Activated CD4-positive, alpha-beta T cell treated with anti-CD3 and anti-CD28 coated beads, Interleukin-2, amount 10 ng/mL, durations not matched to agents 24 days and 14 days (primary cell): ENCODE measurements at places on chromosomes 1 and 21. TPM values are rescaled to one million over a fixed set of nuclear protein-coding genes. Genes with fewer than 3 reads are reported as not detected.

GRCh38 chr1:17244821-17245740, 3.8 kb upstream of the PADI3 start:
- no peaks in the 10 kb centered on the region for H3K27me3 ChIP-seq
- DNase-seq = no peak
- no peaks in the 10 kb centered on the region for H3K36me3 ChIP-seq

GRCh38 chr21:32726839-32727686, 750 bp downstream of the SYNJ1 start:
- H3K36me3 ChIP-seq = peaks cover 9% of the 10 kb centered on the region
- H3K4me3 ChIP-seq = peak overlapping the region; percentile 90
- peak; percentile 77 for DNase-seq
- peak overlapping the region; percentile 93 for H3K27ac ChIP-seq
- H3K4me1 ChIP-seq = peaks cover 32% of the 10 kb centered on the region
- no peaks in the 10 kb centered on the region for H3K27me3 ChIP-seq

DNA sequence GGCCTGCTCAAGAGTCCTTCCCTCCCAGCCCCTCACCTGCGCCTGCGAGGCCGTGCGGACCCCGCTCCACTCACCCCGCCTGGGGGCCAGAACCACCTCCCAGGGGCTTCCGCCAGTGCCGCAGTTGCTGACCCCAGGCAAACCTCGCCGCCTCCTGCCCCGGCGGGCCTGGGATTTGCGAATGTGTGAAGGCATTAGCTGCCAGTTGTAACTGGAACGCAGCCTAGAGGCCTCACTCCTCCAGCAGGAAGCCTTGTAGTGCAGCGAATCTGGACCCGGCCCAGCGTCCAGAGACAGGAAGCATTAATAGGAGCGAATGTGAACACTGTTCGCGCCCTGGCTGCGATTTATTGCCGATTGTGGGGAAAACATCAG, 140.9 kb upstream of the ARHGEF16 start:
- no peak overlapping the region for H3K27ac ChIP-seq
- no peaks in the 10 kb centered on the region for H3K36me3 ChIP-seq
- H3K4me3 ChIP-seq = no peak overlapping the region
- DNase-seq = no peak
- H3K4me1 ChIP-seq = peaks cover 10% of the 10 kb centered on the region
- peaks cover 2% of the 10 kb centered on the region for H3K27me3 ChIP-seq

The ZBED6 gene
- total RNA-seq = 19.1 and 21.1 TPM in 2 replicates

The ACTA1 gene
- not detected in 2 replicates for total RNA-seq

The SEC16B gene
- not detected in 2 replicates for total RNA-seq

The SPRR2E gene
- total RNA-seq = not detected in 2 replicates

The AK5 gene
- total RNA-seq = 0.05 and 0.17 TPM in 2 replicates

The B3GALT2 gene
- total RNA-seq = 0.05 and 0.09 TPM in 2 replicates

GRCh38 chr1:113416496-113416895, 26.2 kb downstream of the MAGI3 start:
- no peaks in the 10 kb centered on the region for H3K4me1 ChIP-seq
- DNase-seq = no peak
- H3K36me3 ChIP-seq = no peaks in the 10 kb centered on the region
- no peak overlapping the region for H3K27ac ChIP-seq
- no peak overlapping the region for H3K4me3 ChIP-seq
- H3K27me3 ChIP-seq = no peaks in the 10 kb centered on the region

- H3K4me1 ChIP-seq = no peaks in the 10 kb centered on the region
- peaks cover 20% of the 10 kb centered on the region for H3K27me3 ChIP-seq
- DNase-seq = no peak
Measured at GRCh38 chr1:17148950-17149608, 29.8 kb upstream of the PADI2 start.

DNA sequence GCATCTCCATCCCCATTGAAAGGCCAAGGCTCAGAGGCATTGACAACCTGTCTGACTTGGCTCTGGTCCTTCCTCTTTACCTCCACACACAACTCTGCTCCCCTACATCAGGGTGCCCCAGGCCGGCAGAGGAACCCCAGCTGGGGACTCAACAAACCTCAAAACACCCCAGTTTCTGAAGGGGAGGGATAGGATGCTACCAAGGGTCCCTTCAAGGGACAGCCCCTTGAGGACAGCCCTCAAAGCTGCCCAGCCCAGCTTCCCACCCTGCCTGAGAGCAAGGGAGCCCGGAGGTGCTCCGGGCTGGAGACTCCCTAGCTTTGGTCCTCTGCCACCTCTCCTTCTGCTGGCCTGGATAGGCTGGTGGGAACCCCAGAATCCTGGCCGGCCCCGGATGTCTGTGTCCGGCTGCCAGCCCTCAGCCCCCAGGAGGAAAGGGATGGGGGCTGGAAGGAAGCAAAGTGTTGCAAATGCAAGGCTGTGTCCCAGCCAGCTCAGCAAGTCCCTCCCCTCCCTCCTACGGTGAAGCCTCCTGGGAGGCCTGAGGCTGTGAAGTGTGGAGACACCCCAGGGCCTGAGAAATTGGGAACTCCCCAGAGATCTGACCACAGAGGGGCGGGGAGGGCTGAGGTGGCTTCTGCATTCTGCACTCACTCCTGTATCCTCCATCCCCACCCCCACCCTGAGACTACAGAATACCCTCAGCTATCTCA, 1.1 kb upstream of the MARCKSL1 start:
- peak overlapping the region; percentile 63 for H3K4me3 ChIP-seq
- peak; percentile 91 for DNase-seq
- H3K27me3 ChIP-seq = no peaks in the 10 kb centered on the region
- peak overlapping the region; percentile 59 for H3K27ac ChIP-seq
- peaks cover 37% of the 10 kb centered on the region for H3K4me1 ChIP-seq

- no peak overlapping the region for H3K4me3 ChIP-seq
- no peaks in the 10 kb centered on the region for H3K36me3 ChIP-seq
- H3K4me1 ChIP-seq = peaks cover 5% of the 10 kb centered on the region
- H3K27ac ChIP-seq = no peak overlapping the region
- DNase-seq = no peak
Measured at GRCh38 chr1:26005434-26006105, 7.7 kb upstream of the PAFAH2 start.

DNA sequence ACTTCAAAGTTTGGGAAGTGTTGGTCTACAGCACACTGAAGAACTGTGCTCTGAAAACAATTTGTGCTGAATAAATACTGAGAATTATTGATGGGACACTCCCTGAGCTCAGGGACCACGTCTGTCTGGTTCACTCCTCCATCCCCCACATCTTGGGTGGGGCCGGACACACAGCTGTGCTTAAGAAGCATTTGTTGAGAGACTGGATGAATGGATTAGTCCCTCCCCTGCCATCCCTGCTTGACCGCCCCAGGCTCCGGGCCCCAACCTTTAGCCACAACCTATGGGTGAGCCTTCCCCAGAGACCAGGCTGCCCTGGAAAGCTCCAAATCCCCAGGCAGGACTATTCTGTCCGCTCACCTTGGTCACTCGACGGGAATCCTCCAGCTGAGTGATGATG, 7.5 kb downstream of the TRIM63 start:
- H3K4me1 ChIP-seq = peaks cover 3% of the 10 kb centered on the region
- H3K27ac ChIP-seq = no peak overlapping the region
- H3K36me3 ChIP-seq = no peaks in the 10 kb centered on the region

The PLA2G2C gene
- 0.28 and 0.40 TPM in 2 replicates for total RNA-seq

GRCh38 chr1:100074604-100075395, 57.9 kb downstream of the SASS6 start:
- DNase-seq = no peak
- peaks cover 65% of the 10 kb centered on the region for H3K36me3 ChIP-seq
- H3K27ac ChIP-seq = no peak overlapping the region
- H3K27me3 ChIP-seq = no peaks in the 10 kb centered on the region

GRCh38 chr1:54564312-54565112, 16.5 kb downstream of the ACOT11 start:
- no peaks in the 10 kb centered on the region for H3K4me1 ChIP-seq
- no peak for DNase-seq
- H3K36me3 ChIP-seq = no peaks in the 10 kb centered on the region
- H3K4me3 ChIP-seq = no peak overlapping the region
- no peak overlapping the region for H3K27ac ChIP-seq

The MROH9 gene
- total RNA-seq = not detected in 2 replicates

DNA sequence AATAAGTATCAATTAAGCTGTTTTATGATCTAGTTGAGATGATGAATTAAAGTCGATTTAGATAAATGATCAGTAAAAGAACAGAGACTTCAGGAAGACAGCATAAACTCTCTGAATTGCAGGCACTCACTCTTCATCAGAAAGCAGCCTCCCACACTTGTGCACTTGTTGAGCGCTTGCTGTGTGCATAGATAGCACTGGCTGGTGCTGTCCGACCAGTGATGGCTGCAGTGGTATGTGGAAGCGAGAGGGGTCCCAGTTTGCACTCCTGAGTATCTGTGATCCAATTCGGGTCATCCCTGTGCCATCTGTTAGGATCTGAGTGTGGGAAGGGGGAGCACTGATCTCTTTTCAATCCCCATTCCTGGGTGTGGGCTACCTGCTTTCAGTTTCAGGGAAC, 137.8 kb downstream of the CAMTA1 start:
- H3K4me3 ChIP-seq = no peak overlapping the region
- DNase-seq = no peak
- H3K4me1 ChIP-seq = no peaks in the 10 kb centered on the region
- no peak overlapping the region for H3K27ac ChIP-seq
- peaks cover 4% of the 10 kb centered on the region for H3K27me3 ChIP-seq

- no peak for DNase-seq
- no peak overlapping the region for H3K27ac ChIP-seq
- H3K4me3 ChIP-seq = no peak overlapping the region
- H3K4me1 ChIP-seq = peaks cover 2% of the 10 kb centered on the region
- H3K36me3 ChIP-seq = no peaks in the 10 kb centered on the region
Measured at GRCh38 chr1:224727351-224728289, 111.5 kb downstream of the CNIH3 start.

DNA sequence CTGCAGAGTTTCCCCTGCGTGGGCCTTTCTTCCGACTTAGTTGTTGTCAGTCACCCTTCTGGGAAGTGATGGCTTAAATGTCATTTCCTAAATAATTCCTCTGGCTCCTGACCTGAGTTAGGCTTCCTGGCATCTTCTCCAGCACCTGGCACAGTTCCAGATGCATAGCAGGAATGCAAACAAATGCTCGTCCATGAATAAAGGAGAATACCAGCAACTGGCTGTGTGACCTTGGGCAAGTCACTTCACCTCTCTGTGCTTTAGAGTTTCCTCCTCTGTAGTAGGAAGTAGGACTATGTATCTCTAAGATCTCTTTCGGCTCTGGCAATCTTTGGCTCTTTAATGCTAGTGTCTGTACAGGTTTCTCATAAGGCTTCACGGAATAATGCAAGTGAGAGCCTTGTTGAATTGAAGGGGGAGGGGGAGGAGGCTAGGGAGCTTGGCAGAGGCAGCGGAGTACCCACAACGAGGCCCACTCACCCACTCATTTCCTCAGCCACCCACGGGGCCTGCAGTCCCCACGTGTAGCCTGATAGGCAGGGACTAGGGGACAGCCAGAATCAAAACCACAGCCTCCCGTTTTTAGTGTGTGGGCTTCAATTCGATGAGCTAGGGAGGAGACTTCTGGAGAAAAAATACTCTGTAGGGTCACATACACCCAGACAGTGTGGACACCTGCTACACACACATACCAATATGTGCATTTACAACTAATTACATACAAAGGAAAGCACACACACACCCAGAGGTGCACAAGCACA, 48.1 kb downstream of the TENT5C start:
- peaks cover 79% of the 10 kb centered on the region for H3K4me1 ChIP-seq
- H3K36me3 ChIP-seq = no peaks in the 10 kb centered on the region
- H3K27me3 ChIP-seq = peaks cover 15% of the 10 kb centered on the region
- peak; percentile 77 for DNase-seq

DNA sequence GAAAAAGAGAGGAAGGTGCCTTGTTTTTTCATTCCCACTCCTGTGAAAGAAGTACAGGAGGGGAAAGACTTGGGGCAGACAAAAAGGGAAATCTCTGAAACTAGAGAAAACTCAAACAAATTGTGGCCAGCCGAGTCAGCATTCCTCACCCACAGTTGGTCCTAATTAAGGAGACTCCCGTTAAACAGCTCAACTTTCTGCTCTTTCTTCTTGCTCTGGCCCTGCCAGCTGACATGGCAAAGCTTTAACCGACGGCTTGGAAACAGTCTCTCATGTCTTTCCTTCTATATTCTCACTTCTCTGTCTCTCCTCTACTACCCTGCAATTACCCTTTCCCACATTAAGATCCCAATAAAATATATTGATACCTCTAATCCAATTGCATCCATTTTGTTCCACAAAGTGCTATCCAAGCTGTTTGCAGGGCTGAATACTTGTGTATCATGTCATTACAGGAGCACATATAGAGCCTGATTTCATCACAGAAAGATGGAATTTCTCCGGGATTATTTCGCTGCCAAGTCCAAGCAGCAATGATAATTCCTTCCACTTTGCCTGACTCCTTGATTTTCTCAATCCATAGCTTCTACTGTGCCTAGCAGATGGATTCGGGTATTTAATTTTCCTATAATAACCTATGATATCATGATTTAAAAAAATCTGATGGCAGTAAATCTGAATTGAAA, 65.4 kb upstream of the IPO9 start:
- no peak for DNase-seq
- no peak overlapping the region for H3K27ac ChIP-seq
- peaks cover 4% of the 10 kb centered on the region for H3K27me3 ChIP-seq

DNA sequence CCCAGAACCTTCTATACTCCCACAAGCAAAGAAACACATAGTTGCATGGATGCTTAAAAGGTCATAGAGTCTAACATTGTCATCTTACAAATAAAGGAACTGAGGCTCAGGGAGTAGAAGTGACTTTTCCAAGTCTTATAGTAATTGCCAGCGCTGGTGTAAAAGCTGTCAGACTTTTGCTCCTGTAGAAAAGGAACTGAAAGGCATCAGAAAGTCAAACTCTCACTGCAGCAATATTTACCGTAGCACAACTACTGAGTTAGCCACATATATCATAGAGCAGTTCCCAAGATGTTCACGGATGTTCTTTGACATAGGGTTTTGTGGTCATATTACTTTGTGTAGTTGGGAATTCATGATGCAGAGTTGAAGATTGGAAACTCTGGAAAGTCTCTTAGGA, 16.6 kb upstream of the USP24 start:
- no peak for DNase-seq
- H3K27ac ChIP-seq = no peak overlapping the region
- peaks cover 5% of the 10 kb centered on the region for H3K4me1 ChIP-seq
- no peaks in the 10 kb centered on the region for H3K36me3 ChIP-seq
- no peak overlapping the region for H3K4me3 ChIP-seq

DNA sequence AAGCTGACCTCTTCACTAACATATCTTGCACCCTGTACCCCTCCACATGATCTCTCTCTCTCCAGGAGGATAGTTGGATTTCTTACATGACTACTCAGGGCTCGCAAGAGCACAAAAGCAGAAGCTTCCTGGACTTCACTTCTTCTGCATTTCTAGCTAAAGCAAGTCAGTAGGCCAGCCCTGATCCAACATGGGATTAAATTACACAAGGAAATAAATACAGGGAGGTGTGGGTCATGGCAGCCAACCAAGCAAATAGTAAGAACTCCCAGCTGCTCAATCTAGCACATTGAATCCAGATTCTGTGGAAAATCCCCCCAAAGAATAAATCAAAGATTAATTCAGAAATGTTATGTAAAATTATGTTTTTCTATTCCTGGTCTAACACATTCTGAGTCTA, 33.3 kb downstream of the KLHDC7A start:
- no peaks in the 10 kb centered on the region for H3K27me3 ChIP-seq
- H3K4me3 ChIP-seq = no peak overlapping the region
- no peak overlapping the region for H3K27ac ChIP-seq
- DNase-seq = no peak
- H3K36me3 ChIP-seq = no peaks in the 10 kb centered on the region

GRCh38 chr1:169733924-169734323, at the start of gene SELE:
Gene SELE, minus strand, starts transcription at chr1:169734079. Its CDS starts 467 bp downstream, at chr1:169733612.
- no peak within 1 kb of the TSS for H3K27ac ChIP-seq
- no peaks in the 10 kb centered on the region for H3K36me3 ChIP-seq
- H3K27me3 ChIP-seq = peaks cover 41% of the 10 kb centered on the region
- peaks cover 3% of the 10 kb centered on the region for H3K4me1 ChIP-seq

- no peak overlapping the region for H3K4me3 ChIP-seq
- no peaks in the 10 kb centered on the region for H3K27me3 ChIP-seq
- no peak for DNase-seq
- no peaks in the 10 kb centered on the region for H3K4me1 ChIP-seq
- H3K36me3 ChIP-seq = peaks cover 58% of the 10 kb centered on the region
- H3K27ac ChIP-seq = no peak overlapping the region
Measured at GRCh38 chr1:108141621-108142020, 58.5 kb downstream of the SLC25A24 start.
